ENCODE measurements at places on chromosomes 7 and 10.
A peak's percentile ranks its signal among the peaks of the same experiment; 100 is the strongest.

- no peak for DNase-seq
Observed at GRCh38 chr10:30510184-30510931, 76.4 kb downstream of the MAP3K8 start.

DNA sequence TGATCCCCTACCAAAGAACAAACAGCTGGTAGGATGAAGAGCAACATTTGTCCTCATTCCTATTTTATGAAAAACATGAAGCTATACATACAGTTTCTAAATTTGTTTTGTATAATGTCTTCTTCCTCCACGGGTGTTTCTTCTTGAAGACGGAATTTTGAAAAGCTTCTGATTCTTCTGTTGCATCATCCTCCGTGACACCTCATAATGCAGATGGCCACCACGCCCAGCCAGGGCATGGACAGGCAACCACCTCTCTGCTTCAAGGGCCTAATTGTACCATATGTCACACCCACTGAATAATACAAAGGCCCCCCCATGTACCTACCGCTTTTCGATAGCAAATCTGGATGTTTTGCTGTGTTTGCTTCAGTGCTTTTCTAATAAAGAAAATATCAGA, at the start of gene SUN3:
Gene SUN3 (minus strand): TSS at position 170 of the 400 bp plus-strand sequence. CDS start 169 bp downstream, at position 1.
- no peak for DNase-seq

- no peak for DNase-seq
Observed at GRCh38 chr10:61448841-61449600, 4.2 kb downstream of the TMEM26 start.

DNA sequence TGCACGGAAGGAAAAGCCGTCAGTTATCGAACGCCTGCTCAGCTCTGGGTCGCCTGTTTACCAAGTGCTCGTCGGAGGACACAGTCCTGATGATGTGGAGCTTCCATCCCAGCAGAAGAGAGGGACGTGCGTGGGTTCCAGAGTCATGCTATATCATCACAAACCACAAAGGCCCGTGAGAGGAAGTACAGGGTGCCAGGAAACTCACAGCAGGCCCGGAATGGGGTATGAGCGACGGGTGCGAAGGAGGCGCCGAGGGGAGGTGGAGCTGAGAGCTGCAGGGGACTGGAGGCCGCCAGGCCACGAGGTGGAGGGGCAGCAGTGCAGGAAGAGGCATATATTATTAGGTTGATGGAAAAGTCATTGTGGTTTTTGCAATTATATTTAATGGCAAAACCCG, 102.5 kb downstream of the ACTR3B start:
- DNase-seq = no peak

- DNase-seq = no peak
Observed at GRCh38 chr7:139603896-139604295, 80.4 kb downstream of the CLEC2L start.

DNA sequence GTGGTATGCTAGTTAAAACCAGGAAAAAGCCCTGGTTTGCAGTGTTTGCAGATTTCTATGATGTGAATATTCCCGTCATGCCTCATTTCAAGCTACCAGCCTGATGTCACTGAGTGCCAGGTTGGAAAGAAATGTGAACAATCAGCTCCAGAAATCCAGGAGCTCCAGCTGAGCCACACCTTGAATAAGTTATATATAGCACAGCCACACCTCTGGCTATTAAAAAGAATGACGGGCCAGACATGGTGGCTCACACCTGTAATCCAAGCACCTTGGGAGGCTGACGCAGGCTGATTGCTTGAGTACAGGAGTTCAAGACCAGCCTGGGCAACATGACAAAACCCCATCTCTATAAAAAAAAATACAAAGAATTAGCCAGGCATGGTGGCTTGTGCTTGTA, 18.7 kb upstream of the SLF2 start:
- DNase-seq = no peak

GRCh38 chr10:42878821-42879195, 96.2 kb downstream of the BMS1 start:
- DNase-seq = no peak

DNA sequence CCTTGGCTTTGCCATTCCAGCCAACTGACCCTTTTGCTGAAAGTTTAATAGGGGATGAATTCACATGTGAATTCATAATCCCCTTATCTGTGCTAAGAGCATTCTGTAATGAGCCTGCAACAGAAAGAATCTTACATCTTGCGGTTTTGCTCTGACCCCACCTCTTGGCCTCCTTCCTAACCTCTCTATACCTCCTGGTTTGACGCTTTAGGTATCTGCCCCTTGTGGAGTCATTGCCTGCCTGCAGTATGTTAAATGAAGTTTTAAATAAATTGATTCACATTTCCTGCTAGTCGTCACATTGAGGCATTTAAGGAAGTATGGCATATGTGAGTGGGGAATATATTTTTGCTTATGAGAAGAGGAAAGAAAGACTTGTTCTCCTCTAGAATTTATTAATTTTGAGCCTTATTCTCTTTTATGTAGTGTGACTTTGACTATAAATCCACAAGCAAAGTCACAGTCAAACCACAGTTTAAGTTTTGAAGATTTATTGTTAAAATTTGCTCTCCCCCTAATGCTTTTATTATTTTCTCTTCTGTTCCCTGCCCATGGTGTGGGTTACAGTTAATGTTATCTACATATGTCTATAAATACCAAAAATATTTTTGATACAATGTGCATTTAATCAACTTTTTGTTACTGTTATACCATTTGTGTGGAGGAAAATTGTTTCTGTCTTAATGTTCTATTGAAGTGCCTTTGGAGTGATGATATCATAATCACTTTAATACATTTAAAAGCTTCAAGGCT, 60.9 kb downstream of the LRMDA start:
- no peak for DNase-seq

- DNase-seq = no peak
Observed at GRCh38 chr7:90681336-90682022, 85.4 kb downstream of the CDK14 start.

DNA sequence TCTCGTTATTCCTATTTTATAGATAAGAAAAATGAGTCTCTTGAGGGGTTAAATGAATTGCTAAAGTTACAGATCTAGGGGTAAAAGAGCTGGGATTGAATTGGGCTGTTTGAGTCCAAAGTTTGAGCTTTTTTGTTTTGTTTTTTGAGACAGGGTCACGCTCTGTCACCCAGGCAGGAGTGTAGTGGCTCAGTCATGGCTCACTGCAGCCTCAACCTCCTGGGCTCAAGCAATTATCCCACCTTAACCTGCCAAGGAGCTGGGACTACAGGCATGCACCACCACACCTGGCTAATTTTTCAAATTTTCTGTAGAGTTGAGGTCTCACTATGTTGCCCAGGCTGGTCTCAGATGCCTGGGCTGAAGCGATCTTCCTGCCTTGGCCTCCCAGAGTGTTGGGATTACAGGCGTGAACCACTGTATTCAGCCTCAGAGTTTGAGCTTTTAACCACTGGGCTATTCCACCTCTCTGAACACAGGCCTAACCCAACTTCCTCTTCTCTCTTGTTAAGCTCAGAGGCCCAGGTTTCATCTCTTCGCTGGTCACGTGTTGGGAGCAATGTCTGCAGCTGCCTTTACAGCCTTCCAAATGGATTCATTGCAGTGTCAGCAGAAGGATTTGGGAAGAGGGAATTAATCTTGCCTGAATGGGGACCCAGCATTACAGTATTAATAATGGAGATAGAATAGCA, 8.0 kb downstream of the SUFU start:
- no peak for DNase-seq

DNA sequence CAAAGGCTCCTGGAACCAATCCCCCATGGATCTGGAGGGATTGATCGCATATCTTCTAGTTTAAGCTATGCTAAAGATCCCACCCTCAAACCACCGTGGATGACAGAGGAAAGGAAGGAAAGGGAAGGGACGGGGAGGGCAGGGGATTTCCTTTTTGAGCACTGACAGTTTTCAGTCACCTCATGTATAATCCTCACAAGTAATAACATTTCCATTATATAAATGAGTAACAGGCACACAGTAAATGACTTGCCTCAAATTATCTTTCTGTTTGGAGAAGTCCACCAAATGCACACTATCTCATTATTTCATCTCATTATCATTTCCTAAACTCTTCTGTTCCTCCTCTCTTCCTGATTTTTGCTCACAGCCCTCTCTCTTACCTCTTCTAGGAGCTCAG, 127.1 kb upstream of the AOAH start:
- DNase-seq = no peak

- no peak for DNase-seq
Observed at GRCh38 chr10:73553761-73554160, 37.4 kb downstream of the USP54 start.

DNA sequence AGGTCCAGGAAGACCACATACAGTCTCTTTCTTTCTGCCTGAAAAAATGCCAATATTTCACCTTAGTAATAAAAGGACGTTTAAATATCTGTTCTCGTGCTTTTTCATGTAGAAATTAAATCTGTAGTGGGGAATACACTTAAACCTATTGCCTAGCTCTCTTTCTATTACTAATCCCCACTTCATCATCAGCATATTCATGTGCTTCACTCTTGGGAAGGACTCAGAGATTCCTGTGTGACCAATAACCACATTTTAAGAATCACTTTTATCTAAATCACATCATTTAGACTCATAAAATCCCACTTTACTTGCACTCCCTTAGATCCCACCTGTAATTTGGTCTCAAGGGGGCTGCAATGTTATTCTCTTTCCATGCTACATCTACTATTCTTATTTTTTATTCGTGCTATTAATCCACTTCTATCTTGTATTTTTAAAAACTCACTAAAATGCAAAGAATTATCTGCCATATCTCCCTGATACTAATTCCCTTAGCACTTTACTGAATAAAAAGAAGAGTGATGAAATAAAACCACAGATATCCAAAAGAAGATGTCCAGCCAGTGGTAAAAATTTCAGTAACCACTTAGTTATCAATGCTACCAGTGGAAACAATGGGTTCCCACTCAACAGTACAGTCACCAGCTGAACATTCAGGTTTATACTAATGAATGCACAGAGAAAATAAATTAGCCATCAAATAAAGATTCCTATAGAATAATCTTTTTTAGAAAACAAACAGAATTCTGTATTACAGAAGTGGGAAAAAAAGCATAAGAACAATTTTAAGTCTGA, 102.1 kb downstream of the PPP1R17 start:
- no peak for DNase-seq

DNA sequence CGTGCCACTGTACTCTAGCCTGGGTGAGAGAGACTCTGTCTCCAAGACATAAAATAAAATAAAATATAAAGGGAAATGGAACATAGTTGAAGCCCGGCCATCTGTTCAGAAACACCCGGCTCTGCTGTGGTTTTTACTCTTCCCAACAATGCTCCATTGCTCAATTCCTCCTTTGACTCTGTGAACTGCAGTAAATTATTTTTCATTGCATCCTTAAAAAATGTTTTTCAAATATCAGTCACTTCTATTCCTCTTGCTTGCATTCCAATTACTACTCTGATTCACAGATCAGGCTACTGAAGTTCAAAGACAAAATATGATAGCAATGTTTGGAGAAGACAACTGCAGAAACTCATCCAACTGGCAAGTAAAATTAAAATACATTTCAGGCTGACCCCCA, 983.0 kb downstream of the SORCS1 start:
- DNase-seq = no peak

- DNase-seq = peak; percentile 71
Observed at GRCh38 chr10:79025199-79025832, 43.5 kb upstream of the ZMIZ1 start.

DNA sequence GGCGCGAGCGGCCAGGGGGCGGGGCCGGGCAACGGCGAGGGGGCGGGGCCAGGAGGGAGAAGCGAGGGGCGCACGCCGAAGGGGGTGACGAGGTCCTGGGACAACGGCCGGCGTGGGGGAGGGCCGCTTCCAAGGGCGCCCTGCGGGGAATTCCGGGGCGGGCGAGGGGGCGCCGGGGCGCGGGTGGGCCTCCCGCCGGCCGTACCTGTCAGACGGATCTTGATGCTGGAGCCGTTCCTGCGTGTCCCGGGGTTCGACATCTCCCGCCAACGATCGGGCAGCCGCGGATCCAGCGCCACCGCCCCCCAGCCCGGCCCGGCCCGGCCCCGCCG, 421 bp downstream of the SMURF1 start:
- DNase-seq = no peak

DNA sequence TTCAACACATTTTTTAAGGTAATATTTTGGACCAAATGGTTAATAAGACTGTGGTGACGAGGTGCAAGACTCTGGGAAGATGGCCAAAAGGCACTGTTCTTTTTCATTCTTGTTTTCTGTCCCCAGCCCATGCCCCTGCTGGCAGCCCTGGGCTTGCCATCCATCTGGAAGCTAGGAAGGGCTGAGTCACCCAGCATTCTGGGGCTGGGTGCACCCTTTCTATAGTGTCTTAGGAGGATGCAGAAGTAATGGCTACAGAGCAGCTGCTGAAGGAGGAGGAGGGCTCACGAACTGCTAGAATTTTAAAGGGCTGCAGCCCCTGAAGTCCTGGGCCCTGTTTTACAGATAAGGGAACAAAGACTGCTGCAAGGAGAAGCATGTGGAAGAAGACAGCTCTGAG, 42.8 kb upstream of the ZNF32 start:
- DNase-seq = no peak

DNA sequence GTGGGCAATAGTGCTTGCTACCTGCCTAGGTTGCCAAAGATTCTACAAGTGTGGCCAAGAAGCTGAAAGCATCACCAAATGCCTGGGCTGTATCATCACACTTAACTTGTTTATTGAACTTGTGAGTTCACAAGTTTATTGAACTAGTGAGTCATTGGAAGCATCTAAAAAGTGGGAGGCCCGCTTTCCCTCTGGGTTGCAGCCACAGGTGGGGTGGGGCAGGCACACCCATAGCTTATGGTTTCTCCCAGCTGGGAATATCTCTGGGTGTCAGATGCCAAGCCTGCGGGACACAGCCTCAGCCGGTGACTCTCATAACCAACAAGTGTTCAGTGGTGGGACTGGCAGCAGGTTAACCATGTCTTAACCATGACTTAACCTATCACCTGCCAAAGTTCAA, 145.9 kb upstream of the FAM13C start:
- no peak for DNase-seq

- DNase-seq = no peak
Observed at GRCh38 chr10:132565516-132566209, 28.1 kb downstream of the INPP5A start.

DNA sequence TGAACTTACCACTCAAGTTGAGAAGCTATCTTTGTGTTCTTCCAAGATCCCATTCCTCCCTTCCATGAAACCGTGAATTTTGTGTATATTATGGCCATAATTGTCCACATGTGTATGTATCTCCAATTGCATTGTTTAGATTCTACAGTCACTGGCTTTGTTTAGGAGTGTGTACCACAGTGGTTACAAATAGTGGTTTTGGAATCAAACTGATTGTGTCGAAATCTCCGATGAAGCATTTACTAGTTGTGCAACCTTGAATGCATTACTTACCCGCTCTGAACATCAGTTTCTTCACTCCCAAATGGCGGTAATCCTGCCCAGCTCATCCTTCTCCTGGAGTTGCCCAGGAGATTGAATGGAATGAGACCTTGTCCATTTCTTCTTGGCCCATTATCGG, 145.0 kb upstream of the ZNF32 start:
- no peak for DNase-seq

GRCh38 chr10:33412653-33413361, 78.3 kb upstream of the NRP1 start:
- no peak for DNase-seq
